ENCODE measurements at places on chromosomes 1 and 21. TPM values are rescaled to one million over a fixed set of nuclear protein-coding genes. Genes with fewer than 3 reads are reported as not detected.

- peak; percentile 21 for DNase-seq
Measured at GRCh38 chr1:84407958-84408422, 9.7 kb downstream of the DNASE2B start.

GRCh38 chr1:100077531-100077930 is 55.2 kb downstream of the SASS6 start:
- no peak for DNase-seq

GRCh38 chr1:221743416-221744208 is 1.7 kb upstream of the DUSP10 start:
- peak; percentile 47 for DNase-seq

DNA sequence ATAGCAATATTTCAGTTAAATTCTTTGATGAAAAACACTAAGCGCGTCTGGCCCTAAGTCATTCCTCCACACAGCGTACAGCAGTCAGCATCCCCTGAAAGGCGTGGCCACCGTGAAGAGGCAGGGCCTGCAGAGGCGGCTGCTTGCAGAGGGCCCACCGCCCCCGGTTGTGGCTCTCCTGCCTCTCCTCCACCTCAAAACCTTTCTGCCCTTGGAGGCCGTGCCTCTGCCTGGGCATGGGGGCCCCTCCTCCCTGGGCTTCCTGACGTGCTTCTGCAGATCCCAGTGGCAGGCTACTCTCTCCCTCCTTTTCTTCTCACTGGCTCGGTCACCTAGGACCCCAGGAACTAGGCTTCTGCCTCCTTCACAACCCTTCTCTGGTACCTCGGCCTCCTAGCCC is 16.2 kb downstream of the CLSTN1 start:
- DNase-seq = no peak

DNA sequence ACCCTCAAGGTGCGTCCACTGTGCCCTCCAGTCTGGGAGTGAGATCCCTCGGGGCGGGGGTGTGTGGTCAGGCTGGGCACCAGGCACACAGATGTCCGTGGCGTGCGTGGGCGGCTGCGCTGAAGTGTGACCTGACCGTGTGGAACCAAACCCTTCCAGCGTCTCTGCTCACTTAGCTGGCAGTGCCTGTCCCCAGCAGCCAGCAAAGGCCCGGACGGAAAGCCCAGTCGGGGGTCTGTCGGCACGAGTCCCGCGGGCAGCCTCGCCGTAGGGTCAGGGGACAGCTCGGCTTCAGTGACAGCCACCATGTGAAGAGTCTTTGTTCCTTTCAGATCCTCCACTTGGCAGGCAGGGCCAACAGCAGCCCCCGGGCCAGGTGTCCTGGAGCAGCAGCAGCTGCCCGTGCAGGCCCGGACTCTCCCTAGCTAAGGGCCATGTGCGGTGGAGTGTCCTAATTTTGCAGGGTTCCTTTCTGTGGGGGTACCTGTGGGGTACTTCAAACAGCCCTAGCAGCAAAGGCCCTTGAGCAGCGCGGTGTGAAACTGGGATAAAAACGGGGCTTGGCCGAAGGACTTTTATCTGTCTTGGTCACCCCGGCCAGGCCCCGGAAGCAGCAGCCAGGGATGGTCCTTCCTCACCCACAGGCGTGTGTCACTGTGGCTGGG is 11.6 kb downstream of the TTLL10 start:
- no peak for DNase-seq

DNA sequence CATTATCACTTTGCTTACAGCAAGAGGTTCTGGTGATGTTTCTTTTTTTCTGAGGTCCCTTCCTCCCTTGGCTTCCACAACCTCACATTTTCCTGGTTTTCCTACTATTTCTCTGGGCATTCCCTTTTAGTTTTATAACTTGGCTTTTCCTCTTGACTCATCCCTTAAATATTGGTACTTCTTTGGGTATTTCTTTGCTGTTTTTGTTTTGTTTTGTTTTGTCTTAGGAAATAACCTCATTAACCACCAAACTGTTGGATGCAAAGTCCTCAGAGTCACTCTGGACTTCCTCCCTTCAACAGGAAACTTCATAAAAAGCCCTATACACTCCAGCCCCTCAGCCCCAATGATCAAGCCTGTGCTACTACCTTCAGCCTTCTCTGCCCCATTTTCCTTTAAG is 211.1 kb downstream of the DUSP10 start:
- no peak for DNase-seq

DNA sequence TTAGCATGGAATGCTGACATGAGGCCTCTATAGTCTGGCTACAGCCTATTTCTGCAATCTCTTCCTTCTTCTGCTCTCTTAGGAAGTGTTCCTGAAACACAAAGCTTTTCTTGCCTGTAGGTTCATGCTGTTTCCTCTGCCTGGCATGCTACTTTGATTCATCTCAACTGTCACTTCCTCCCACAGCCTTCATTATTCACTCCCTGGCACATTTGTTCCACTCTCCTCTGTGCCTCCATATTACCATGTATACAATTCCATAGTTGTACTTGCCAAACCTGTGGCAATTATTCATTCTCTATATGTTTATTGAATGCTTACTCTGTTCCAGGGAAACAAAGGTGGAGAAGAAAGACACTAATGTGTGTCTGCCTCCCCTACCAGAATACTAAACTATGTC is 210.2 kb downstream of the LRRC7 start:
- no peak for DNase-seq

- no peak for DNase-seq
Measured at GRCh38 chr1:204087181-204087892, 14.4 kb downstream of the SOX13 start.

Gene AMY1A
- total RNA-seq = not detected
